CD4-positive, alpha-beta T cell treated with Interleukin-15 for 4 hours (primary cell): ENCODE measurements at places on chromosomes 3 and 15.

GRCh38 chr15:78052001-78052401 lies 25.5 kb downstream of the TBC1D2B start:
- no peak for DNase-seq

GRCh38 chr3:125398952-125399351 lies 23.8 kb upstream of the ZNF148 start:
- DNase-seq = no peak

DNA sequence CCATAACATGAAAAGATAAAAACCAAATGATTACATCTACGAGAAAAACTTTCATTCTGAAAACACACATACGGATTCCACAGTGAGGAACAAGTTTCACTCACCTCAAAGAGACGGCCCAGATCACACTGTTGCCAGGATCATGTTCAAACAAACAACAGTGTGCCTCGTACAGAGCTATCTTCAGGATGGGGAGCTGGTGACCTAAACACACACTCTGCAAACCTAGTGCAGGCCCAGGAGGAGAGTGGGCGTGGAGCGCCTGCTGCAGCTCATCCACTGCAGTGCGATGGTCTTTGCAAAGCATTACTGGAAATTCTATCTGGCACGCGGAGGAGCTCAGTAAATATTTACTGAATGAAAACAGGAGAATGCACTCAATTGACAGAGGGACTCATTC lies 38.5 kb downstream of the TAMM41 start:
- DNase-seq = no peak

GRCh38 chr3:38297537-38297936 lies 15.4 kb downstream of the SLC22A14 start:
- no peak for DNase-seq

DNA sequence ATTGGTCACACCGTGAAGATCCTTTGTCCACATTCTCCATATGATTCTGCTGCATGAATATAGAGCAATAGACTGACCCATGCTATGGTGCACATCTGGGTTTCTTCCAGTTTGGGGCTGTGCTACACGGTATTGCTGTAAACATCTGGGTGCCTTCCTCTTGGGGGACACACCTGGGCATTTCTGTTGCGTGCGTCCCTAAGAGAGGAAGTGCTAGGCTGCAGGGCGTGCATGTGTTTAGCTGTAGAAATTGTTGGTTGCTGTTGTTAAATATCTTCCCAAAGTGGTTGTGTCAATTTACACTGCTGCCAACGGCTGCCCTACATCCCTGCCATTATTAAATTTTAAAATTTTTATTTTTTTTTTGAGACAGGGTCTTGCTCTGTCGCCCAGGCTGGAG lies 52.4 kb downstream of the NUP210 start:
- no peak for DNase-seq

GRCh38 chr3:126034481-126035361 lies 49.2 kb downstream of the SLC41A3 start:
- peak; percentile 6 for DNase-seq

GRCh38 chr3:11784971-11785377 lies 61.7 kb downstream of the TAMM41 start:
- DNase-seq = peak; percentile 28

- no peak for DNase-seq
Measured at GRCh38 chr3:122063908-122064307, 8.7 kb downstream of the CD86 start.

DNA sequence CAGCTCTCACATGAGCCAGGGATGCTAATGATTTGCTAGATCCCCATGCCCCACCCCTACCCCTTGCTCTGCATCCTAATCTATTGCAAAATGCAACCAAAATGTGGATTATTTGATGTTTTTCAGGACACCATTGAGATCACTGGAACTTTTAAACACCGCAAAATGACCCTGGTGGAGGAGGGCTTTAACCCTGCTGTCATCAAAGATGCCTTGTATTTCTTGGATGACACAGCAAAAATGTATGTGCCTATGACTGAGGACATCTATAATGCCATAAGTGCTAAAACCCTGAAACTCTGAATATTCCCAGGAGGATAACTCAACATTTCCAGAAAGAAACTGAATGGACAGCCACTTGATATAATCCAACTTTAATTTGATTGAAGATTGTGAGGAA lies 29.7 kb downstream of the HDC start:
- no peak for DNase-seq

GRCh38 chr3:13145131-13145825 lies 72.0 kb upstream of the IQSEC1 start:
- DNase-seq = no peak

DNA sequence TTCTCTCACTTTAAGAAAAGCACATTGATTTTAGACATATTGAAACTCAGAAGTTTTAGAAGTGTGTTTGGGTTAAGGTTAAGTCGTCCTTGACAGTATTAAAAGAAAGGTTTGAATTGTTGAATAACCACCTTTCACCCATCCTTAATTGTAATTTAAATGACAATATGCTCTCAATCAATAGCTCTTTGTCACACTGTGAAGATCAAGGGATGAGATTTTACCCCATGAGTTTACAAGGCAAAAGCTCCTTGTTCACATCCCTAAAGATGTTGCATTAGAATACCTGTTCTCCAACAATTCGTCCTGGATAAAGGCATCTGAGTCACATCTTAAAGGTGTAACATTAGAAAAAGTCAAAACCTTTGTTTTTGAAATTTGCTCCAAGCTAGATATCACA lies 220.4 kb upstream of the MDFIC2 start:
- no peak for DNase-seq

- DNase-seq = no peak
Measured at GRCh38 chr15:44193651-44194322, 1.3 kb downstream of the FRMD5 start.

- no peak for DNase-seq
Measured at GRCh38 chr15:95897651-95898050, 432.8 kb upstream of the NR2F2 start.

DNA sequence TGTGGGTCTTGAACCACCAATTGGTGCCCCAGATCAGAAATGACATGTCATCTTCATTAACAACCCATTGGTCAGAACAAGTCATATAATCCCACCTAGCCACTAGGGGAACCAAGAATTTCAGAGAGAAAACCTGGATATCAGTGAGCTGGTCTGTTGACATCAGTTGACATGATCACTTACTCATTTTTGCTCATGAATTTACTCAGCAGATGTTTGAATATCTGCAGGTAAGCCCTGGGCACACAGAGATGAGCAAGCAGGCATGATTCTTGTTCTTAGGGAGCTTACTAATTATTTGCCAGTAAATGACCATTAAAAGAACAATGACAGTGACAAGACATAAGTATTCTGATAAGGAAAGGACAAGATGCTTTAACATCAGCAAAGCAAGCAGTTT lies 64.3 kb upstream of the PLCL2 start:
- DNase-seq = no peak

DNA sequence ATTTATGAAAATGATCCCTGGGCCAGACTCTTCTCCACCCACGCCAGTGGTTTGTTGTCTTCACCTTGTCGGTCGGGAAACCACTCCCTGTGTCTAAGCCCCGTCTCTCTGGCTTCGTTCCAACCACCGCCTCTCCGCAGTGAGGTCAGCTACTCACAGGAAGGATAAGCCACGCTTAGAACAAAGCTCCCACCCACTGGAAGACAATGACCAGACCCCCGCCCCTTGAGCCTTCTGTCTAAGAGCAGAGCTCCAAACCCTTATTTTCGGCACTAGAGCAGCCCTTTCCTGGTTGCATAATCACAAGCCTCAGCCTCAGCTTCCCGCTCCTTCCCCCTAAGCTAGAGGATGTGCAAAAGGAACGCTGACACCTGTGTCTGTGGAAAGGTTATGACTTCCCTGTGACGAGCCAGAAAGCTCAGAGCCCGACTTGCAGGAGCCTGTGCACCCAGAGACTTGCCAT lies 114.9 kb upstream of the MEF2A start:
- peak; percentile 67 for DNase-seq

DNA sequence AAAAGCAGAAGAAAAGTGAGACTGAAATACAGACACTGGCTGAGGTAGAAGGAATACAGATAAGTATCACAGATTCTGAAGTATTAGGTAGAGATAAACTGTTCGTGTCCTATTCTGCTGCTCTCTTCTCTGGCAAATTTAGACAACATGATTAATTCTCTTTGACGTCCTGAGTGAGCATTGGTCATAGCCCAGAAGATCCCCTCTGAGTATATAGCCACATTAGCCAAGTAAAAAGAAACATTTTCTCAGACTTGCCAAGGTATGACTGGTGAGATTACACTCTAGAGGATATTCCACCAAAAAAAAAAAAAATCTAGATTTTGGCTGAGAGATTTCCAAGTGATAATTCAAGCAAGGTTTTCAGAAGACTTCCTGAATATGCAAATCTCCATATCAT lies 111.4 kb upstream of the ALCAM start:
- DNase-seq = no peak

DNA sequence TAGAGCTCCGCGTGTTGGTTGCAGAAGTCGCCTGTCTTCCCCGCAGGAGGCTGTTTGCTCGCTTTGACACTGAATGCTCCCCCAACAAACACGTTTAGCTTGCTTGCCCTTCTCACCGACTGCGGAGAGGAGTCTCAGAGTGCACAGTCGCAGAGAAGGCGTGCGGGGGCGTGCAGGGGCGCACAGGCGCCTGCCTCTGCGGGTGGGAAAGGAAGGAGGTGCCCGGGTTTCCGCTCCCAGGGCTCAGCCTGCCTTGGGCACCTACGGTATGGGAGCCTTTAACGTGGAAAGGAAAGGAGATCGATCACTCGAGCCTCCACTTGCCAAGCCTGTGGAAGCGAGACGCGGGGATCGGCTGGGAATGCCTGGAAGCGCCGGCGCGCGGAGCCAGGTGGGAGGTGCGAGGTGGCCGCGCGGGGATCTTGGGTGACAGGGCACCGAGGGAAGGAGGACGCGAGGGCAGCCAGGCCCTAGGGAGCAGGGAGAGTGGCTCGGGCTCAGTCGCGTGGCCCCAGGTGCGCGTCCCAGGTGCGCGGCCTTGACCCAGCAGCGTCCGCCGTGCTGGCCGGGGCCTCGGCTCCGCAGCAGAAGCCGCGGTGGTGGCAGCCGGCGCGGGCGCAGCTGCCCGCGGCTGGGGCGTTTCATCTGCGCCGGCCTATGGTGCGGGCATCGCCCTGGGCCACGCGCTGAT lies at the start of gene FAN1:
FAN1 (plus strand) TSS at position 419 of the 691 bp plus-strand sequence. CDS start 749 bp downstream, outside the sequence.
- peak; percentile 72 for DNase-seq

- DNase-seq = no peak
Measured at GRCh38 chr3:117726776-117727175, 1017.2 kb downstream of the TUSC7 start.

DNA sequence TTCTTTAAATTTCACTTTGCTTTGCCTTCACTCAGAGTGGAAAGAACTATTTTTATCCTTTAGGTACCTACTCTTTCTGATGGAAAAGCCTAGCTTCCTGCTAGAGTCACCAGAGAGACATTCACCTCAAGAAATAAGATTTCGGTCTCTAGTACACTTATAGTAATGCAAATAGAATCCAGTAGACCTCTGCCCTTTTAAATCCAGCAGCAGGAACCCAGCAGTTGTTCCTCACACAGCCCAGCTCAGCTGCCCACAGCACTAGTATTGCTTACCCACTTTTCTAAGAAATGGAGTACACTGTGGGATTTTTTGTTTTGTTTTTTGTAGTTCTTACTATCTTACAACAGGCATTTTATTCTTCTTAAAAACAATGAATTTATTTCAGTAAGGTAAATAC lies 497.0 kb upstream of the CCDC54 start:
- no peak for DNase-seq

DNA sequence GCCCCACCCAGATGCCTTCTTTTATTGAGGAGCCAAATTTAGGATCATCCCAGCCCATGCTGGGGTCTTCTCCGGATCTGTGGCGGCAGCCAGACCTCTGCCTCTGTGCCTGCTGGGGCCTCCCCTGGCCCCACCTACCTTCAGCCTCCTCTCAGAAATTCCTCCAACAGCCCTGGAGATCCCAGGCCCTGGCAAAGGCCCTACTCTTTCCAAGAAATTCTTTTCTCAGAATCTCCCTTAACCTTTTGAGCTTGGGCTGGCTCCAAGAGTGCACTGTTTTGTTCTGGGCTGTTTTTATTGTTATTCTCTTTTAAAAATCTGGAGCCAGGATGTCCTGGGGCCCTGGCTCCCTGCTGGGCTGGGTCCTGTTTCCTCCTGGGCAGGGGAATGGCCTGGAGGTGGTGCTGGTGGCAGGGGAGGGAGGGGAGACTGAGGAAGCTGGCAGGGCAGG lies 57.8 kb downstream of the GRIP2 start:
- DNase-seq = no peak

- DNase-seq = no peak
Measured at GRCh38 chr3:130991126-130991525, 35.5 kb downstream of the ASTE1 start.

DNA sequence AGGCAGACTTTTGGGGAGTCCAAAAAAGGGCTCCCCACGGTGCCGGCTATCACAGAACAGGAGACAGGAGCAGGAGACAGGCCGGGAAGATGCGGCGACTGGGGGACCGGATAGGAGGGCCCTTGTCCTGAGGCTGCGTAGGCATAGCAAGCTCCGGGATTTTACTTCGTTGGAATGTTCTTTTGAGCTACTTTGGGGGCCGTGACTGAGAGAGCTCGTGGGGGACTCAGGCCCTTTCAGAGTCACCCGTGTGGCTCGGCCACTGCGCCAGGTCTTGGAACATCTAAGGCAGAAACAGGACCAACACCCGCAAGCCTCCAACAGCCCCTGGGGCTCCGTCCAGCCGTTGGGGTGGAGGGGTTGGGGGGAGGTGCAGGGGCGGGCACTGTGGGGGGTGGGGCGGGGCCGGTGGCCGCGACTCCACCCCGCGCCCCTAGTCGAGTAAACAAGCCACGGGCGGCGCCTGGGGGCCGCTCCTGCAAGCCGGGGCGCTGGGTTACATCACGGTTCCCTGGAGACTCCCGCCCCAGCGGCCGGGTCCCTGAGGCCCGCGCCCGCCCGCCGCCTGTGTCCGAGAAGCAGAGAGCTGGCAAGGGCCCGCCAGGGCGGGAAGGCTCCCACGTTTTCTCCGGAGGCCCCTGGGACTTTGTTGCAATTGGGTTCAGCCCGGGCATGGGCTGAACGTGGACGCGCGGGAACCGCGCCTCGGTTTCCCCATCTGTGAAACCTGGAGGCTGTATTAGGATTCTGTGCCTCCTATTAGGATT lies 23.3 kb upstream of the C15orf39 start:
- DNase-seq = no peak

DNA sequence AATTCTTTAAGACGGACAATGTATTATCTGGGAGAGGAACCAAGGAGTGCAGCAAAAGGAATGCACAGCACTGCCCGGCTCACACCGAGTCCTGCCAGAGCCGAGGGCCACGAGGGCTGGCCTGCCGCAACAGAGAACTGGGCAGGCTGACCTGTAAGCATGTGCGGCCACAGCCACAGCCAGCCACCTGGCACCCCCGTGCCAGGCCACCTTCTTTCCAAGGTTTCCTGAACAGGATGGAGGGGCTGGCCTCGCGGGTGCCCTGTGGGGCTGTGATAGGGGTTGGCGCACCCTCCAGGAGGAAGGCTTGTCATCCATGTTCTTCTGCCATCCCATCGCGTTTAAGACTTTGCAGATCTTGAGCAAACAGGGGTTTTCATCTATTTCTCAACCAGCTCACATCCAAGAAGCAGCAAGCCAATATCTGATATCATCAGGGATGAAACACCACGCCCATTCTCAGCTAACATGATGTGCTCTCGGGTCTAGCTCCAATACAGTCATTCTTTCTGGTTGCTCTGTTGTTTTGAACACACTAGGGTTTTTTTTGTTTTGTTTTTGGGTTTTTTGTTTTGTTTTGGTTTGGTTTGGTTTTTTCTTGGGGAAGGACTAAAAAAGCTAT lies 10.2 kb downstream of the CA12 start:
- DNase-seq = no peak

GRCh38 chr3:105353485-105354161 lies 13.1 kb upstream of the ALCAM start:
- DNase-seq = no peak

GRCh38 chr3:73621388-73621787 lies 3.4 kb downstream of the PDZRN3 start:
- DNase-seq = no peak
